ENCODE measurements at places on chromosomes 5 and 9.

GRCh38 chr5:111251921-111252320 is 27.7 kb downstream of the CAMK4 start:
- DNase-seq: no peak

GRCh38 chr9:116313638-116314037 is 160.0 kb downstream of the PAPPA start:
- DNase-seq: no peak

GRCh38 chr9:118439441-118439840 is 735.2 kb downstream of the TLR4 start:
- DNase-seq: no peak

DNA sequence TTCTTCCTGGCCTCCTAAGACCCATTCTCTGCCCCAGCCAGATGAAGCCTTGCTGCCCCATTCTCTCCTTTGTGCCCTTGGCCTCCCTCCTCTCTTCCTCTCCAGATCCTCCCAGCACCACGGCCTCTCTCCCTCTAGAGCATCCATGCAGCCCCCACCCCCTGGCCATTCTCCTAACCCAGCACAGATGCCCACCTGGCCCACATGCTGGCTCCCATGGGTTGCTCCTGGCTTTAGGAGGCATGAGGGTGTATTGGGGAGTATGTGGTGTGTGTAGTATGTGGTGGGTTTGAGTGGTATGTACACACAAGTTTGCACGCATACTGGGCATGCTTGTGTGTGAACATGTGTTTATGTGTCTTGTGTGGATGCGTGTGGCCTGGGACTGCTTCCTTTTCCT is 47.1 kb downstream of the FOXI1 start:
- DNase-seq: no peak

DNA sequence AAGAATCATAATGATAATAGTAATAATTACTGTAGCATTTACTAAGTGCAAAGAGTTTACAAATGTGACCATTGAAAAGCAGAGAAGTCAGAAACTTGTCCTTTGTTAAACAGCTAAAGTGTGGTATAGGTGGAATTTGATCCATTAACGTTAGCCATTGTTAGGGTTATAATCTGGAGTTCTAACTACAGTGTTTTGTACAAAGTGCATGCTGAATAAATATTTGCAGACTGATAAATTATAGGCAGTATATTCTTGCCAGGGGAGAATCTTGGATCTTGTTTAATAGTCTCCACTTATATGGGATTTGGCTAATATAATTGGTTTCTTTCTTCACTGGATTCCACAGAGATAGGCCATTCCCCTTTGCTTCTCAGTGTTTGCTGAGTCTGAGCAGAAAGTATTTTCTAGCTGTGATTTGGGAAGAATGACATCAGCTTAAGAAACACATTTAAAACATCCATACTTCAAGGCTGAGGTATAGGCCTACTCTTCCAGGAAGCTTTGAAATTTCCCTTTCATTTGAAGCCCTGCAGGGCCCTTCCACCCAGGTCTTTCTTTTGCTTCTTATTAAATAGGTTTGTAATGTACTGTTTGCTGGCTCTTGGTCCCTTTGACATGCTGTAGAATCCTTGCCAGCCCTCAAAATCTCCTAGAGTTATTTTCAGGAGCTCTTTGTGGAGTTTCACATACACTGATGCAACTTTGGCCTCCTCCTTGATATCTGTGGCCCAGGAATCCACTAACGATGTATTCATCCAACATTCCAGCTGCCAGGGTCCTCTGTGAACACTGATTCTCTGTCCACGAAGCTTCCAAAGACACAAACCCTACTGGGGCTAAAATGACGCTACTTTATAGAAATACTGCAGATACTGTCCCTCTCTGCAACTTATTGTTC is 51.4 kb downstream of the ATP10B start:
- no peak for DNase-seq

GRCh38 chr9:96450613-96451528 is 902 bp downstream of the HABP4 start:
- no peak for DNase-seq

GRCh38 chr9:31259824-31260223 is 1124.6 kb upstream of the ACO1 start:
- DNase-seq: no peak

DNA sequence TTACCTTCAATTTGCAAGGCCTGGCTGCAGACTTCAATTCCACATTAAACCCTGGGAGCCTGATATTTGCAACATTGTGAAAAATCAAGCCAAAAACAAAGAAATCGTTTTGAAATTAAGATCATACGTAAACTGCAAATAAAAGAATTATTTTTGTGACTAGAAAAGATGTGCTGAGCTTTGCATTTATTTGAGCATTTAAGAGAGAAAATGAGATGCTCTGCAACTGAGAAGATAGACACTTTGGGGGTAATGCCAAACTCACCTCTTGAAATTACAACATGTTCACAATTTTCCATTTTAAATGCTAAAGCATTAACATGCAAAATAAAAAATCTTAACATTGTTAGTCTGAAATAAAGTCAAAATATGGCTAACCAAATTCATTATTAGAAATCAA is 46.6 kb downstream of the CSNK1A1 start:
- no peak for DNase-seq

Measured in stimulated activated CD8-positive, alpha-beta memory T cell treated with anti-CD3 and anti-CD28 coated beads, Interleukin-4, amount 100 ng/mL, for 4 hours (primary cell).